ENCODE measurements at places on chromosomes 3 and 15. TPM values are rescaled to one million over a fixed set of nuclear protein-coding genes. Genes with fewer than 3 reads are reported as not detected.

Gene EXD1
- not detected for total RNA-seq

DNA sequence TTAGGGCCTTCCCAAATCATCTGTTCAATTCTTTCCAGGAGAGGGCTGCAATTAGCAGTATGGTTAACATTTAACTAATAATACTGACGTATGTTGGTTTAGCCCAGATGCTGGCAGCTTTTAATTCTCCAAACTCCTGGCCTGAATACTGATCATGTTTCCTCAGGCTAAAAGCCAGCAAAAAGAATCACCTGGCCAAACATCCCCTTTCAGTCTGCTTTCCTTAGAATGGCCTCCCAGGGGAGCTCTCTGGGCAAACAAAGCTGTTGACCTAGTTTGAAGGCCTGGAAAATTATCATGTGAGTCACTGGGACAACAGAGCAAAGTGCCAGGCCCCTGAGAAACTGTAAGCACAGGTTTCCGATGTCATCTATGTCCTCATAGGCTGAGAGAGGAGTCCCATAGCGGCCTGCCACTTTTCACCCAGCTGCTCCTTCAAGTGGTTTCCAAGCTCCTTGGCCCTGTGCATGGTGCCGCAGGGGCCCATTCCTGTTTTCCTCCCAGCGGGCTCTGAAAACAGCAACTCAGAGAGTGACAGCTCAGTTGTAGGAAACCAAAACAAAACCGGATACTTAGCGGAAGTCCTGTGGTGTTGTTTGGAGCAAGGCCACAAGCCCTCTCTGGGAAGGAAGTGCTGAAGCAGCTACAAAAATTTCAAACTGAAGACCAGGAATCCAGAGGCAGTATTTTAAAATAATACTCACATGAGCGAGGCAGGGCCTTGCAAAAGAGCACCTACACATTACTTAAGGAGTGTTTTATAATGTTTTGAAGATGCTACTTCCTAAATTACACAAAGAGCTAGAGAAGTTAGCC lies 36.5 kb upstream of the RAB11A start:
- DNase-seq, result peak; percentile 38
- peak overlapping the region; percentile 68 for H3K4me3 ChIP-seq
- peaks cover 64% of the 10 kb centered on the region for H3K4me1 ChIP-seq
- no peaks in the 10 kb centered on the region for H3K36me3 ChIP-seq
- H3K27me3 ChIP-seq, result no peaks in the 10 kb centered on the region

GRCh38 chr3:127628426-127628787 lies 578 bp upstream of the PODXL2 start:
- no peak for DNase-seq
- H3K4me3 ChIP-seq, result peak overlapping the region; percentile 79
- no peak overlapping the region for H3K27ac ChIP-seq
- no peaks in the 10 kb centered on the region for H3K36me3 ChIP-seq

DNA sequence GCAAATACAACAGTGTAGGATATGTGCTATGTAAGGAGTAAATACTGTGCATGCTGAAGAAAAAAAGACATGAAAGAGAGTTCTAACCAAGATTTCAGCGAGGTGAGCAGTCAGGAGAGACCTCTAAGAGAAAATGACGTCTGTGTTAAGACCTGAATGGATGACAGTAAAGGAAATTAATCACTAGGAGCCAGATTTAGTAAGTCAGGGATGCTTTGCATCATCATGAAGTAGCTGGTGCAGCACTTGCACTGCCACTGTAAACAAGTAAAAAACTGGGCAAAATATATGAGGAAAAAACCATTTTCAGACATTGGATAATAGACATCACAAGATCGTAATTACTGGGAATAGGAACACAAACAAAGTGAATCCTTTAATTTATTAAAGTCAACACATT lies 32.6 kb downstream of the RTP4 start:
- H3K4me1 ChIP-seq, result no peaks in the 10 kb centered on the region
- H3K36me3 ChIP-seq, result no peaks in the 10 kb centered on the region
- H3K27ac ChIP-seq, result no peak overlapping the region
- no peak overlapping the region for H3K4me3 ChIP-seq

Gene TYRO3
- total RNA-seq, result 0.22 TPM

All from activated B cell treated with CpG ODN at 0.5 μM for 24 hours (primary cell).